ENCODE measurements at places on chromosomes 2 and 18.

- DNase-seq: no peak
These were observed 21.6 kb downstream of the HPCAL1 start for GRCh38 chr2:10324095-10324832.

DNA sequence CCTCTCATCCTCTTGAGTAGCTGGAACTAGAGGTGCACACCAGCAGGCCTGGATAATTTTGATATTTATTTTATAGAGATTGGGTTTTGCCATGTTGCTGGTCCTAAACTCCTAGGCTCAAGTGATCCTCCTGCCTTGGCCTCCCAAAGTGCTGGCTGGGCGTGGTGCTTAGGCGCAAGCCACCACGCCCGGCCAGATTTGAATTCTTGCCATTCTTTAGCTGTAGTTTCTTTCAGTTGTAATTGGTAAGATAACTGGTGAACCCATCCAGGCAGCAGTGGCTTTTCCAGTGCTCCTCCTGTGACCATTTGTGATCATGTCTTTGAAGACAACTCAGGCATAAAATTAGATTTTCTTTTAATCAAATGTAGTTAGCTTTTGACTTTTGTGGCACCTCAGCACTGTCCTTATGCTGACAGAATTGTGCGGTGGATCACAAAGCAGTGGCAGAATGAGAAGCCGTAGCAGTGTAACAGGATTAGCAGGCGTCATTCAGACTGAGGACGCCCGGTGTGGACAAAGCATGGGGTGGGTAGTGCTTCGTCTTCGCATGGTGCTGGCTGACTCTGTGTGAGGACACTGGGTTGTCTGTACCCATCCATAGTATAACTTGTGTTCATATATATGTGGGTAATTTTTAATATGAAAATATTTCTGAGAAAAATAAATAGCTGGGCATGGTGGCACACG, 30.0 kb upstream of the TOGARAM2 start:
- DNase-seq: no peak

DNA sequence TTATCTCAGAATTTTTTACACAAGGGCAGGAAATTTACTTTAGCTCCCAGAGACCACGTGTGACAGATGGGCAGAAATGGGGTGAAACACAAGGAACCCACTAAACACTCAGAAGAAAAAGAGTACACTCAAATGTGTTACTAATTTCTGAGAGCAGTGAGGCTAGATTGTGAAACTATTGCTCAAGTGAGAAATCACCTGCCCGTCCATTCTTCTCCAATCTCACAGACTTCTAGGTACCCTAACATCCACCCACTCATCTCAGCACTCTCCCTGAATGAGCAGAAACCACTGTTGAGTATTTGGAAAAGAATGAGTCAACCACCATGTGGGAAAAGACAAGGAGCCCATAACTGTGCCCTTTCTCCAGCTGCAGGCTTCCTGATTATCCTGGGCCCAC, 293.0 kb upstream of the CDH2 start:
- DNase-seq: no peak

- no peak for DNase-seq
These were observed 150.5 kb downstream of the ARHGAP15 start for GRCh38 chr2:143279672-143280071.

DNA sequence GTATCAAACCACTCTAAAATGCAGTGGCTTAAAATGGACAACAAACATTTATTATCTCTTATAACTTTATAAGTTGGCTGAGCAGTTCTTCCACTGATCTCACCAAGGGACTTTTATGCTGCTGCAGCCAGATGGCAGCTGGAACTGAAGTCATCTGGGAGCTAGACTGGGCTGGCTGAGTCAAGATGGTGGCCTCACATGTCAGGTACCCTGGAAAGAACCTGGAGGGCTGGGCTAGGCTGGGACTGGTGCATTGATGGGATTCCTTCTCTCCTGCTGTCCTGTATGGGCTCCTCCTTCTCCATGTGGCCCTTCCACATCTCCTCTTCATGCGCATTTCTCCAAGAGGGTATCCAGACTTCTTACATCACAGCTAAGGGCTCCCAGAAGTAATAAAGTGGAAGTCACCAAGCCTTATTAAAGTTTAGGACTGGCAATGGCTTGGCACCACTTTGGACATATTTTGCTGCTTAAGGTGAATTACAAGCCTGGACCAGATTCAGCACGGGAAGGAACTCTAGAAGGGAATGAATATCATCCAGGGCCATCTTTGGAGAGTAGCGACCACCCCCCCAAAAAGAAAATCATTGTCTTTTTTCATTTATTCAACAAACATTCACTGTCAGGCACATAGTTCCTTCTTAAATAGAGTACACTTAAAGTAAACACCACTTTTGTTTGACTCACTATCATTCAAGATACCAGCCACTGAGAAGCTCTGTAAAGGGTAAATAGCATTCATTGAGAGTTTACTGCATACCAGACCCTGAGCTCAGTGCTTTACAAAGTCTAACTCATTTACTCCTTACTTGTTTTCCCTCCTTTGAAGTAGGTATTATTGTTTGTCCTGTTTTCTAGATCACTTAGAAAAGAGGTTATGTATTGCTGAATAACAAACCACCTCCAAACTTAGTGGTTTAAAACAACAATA, 138.0 kb downstream of the ZFP36L2 start:
- DNase-seq: no peak

GRCh38 chr18:23684515-23685197, 4.6 kb upstream of the LAMA3 start:
- DNase-seq: no peak

GRCh38 chr2:191386938-191387536, 141.8 kb downstream of the MYO1B start:
- DNase-seq: no peak

GRCh38 chr2:46915281-46915810, at the start of gene MCFD2:
TSS of gene MCFD2 (minus strand) at chr2:46915806. CDS start at chr2:46909171, 6,635 bp downstream.
- peak; percentile 83 for DNase-seq

DNA sequence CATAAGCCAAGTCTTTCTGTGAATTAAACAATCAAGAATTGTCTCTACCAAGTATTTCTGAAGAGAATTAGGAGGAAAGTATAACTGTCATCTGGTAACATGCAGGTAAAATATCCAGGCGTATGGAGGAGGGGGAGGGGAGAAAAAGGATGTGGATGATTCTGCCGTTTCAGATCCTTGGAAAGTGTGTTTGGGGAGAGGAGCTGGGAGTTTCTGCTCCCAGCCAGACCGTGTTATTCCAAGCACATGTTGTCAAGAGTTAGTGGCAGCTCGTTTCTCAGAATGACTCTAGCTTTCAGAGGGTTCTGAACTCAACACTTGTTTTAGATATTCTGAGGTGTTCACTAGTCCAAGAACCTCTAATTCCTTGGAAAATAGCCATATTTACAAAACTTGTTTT, 137.6 kb downstream of the FAM124B start:
- no peak for DNase-seq

- DNase-seq: peak; percentile 76
These were observed 9.8 kb upstream of the ZNF397 start for GRCh38 chr18:35231052-35231451.

DNA sequence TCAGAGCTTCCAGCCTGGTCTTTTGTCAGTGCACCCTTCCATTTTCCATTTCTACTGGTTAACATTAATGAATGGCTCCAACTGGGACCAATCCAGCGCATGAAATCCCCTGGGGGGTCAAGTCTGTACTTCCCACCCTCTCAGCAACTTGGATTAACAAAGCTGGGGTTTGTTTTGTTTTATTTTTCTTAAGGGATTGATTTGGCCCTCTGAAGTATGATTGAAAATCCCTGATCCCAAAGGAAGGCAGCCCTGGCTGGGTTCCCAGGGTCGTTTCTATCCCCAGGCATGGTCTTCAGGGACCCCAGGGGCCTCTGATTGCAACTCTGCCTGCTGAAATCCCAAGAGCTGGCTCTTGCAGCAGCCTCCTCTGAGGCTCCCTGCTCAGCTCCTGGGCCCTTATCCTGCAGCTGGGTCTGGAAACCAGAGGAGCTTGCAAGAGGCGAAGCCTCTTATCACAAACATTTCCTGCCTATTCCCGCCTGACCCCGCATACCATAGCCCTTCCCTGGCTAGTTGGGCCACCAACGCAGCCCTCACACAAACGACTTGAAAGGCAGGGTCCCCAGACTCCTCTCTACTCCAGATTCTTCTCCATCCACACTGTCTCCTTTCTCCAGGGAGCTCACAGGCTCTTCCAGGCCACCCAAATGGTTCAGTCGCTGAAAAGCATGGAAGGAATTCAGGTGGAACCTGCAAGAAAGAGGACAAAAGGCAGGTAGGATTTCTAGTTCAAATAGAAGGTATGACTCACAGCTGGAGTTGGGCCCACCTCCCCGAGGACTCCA, 109.7 kb upstream of the PKDCC start:
- peak; percentile 45 for DNase-seq

DNA sequence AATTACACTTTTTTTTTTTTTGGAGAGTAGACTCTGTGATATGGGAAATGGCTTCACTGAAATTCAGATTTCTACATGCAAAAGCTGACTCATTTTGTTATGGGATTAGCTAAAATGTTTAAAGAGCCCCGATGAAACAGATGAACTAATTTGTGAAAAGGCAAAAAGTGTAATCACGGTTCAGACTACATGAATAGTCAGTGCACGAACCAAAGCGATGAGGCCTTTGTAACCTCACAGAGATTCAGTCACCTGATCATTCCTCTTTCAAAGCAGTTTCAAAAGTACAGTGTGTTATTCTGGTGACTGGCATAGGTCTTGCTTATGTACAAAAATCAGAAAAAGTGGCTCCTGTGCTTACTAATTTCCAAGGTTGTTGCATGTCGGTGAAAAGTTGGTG, 44.6 kb downstream of the TGIF1 start:
- DNase-seq: no peak

- DNase-seq: no peak
These were observed 9.9 kb downstream of the ST3GAL5 start for GRCh38 chr2:85878719-85879370.

GRCh38 chr2:222450021-222450420, 25.7 kb downstream of the SGPP2 start:
- DNase-seq: no peak

DNA sequence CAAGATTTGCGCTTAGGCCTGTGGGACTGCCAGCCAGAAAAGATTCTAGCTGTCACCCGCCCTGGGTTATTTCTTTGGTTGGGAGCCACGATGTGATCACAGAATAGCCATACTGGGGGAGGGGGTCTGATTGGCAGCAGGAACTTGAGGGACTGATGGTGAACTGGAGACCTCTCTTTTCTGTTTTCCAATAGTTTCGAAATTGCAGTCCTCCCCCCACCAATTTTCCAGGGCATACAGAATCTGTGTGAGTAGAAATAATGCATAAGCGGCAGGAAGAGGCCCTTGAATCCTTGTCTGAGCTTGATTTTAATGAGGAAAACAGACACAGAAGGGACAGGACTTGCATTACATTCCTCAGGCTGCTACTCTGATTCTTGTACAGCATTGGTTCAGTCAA, 2.2 kb upstream of the POLR2D start:
- no peak for DNase-seq

DNA sequence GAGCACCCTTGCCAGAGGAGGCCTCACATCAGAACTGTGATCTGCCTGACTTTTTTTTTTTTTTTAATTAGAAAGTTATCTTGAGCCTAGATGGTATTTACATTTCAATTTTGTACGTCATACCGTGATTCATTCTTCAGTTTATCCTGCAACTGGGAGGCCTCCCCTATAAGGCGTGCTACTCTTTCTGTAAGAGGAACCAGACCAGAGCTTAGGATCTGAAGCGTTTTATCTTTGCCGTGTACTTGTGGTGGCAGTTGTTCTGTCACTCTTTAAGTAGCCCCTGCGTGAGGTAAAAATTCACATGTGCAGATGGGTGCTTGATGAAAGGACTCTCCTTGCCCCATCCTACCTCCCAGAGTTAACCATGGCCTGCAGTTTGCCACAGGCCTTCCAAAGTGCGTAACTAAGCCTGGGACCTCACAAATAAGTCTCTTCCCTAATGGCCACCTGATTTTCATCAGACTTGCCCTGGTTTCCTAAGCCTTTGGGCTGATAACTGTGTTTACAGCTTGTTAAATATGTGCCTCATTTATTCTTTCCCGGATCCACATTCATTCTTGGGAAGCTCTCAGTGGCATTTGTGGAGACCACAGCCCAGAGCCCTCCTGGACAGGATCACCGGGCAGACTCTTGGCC, 96.0 kb downstream of the MTCL1 start:
- no peak for DNase-seq

GRCh38 chr2:67930156-67930555, 132.6 kb downstream of the C1D start:
- DNase-seq: no peak

DNA sequence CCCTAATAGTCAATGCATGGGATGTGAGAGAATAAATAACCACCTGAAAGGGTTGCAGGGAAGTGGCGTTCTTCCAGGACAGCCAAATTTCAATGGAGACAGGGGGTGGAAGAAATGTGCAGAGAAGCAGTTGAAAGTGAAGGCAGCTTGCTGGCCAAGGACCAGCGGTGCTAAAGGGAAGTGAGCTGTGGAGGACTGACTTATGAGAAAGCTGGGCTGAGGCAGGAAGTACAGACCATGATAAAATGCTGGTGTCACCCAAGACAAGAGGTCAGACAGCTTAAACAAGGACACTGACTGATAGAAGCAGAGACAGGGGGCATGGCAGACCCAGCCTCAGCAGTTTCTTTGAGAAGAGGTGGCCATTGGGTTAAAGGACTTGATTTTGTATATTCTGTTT, 106.7 kb downstream of the DTNB start:
- DNase-seq: no peak

DNA sequence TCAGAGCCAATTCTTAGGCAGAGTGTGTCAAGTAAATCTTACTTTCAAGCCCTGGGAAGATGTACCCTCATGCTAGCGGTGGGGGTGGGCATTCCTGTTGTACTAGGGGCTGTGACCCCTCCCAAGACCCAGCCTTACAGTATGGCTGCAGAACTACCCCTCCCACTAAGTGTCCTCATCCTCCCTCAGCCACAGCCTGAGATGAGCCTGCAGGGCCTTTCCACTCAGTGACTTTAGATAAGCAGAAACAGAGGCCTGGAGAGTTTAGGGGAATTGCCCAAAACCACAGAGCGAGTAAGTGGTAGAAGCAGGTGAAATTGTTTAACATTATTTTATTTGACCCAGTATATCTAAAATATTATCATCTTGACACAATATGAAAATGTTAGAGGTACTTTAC, 36.6 kb downstream of the TTC32 start:
- no peak for DNase-seq

- DNase-seq: no peak
These were observed 92.9 kb downstream of the ZEB2 start for GRCh38 chr2:144426981-144427479.

- no peak for DNase-seq
These were observed 40.0 kb upstream of the SULT1C3 start for GRCh38 chr2:108199726-108200125.

DNA sequence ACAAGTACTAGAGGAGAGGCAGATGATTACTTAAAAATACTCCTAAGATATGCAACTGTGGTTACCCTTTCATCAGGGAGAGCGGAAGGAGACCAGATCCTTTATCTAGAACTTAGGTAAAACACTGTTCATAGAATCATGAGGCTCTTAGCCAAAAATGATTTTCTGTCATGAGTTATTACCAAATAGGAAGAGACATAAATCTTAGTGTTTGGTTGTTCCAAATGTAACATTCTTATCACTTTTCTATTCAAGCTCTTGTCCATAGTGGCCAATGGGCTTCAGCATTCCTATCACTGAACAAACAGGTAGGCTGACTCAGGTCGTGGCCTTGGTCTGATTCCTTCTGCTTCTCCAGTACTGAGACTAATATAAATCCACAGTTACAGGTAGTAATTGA, 38.5 kb downstream of the RPRD1A start:
- DNase-seq: no peak
